ENCODE measurements at places on chromosomes 5 and 9.

- DNase-seq: no peak
Measured at GRCh38 chr5:145778144-145778900, 56.8 kb downstream of the PRELID2 start.

DNA sequence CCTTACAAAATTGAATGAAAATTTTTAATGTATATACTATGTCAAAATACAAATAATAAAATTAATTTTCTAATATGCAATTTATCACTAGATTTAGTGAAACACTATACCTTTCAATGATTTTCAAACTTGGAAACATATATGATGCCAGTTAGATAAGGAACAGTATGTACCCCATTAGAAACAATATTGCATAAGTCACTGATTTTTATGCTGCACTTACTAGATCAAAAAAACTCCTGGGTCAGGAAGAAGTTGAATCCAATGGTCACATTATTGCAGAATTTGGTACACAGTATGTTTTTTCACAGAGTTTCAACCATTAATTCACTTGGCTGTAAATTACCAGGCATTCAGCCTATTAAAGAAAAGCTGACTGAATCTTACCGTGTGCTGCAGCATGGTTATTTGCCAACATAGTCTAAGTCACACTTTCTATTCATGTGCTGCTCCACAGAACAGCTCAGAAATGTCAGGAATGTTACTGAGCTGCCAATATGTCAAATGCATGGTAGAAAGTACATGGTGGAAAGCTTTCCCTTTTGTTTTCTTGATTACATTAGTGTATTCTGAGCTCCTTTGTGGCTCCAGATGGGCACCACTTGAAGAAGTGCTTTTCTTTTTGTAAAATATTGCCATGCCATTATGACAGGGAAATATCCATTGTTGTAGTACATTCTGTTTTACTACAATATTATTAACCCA is 9.9 kb upstream of the PRR16 start:
- no peak for DNase-seq

- no peak for DNase-seq
Measured at GRCh38 chr5:131628990-131629389, 6.0 kb downstream of the RAPGEF6 start.

DNA sequence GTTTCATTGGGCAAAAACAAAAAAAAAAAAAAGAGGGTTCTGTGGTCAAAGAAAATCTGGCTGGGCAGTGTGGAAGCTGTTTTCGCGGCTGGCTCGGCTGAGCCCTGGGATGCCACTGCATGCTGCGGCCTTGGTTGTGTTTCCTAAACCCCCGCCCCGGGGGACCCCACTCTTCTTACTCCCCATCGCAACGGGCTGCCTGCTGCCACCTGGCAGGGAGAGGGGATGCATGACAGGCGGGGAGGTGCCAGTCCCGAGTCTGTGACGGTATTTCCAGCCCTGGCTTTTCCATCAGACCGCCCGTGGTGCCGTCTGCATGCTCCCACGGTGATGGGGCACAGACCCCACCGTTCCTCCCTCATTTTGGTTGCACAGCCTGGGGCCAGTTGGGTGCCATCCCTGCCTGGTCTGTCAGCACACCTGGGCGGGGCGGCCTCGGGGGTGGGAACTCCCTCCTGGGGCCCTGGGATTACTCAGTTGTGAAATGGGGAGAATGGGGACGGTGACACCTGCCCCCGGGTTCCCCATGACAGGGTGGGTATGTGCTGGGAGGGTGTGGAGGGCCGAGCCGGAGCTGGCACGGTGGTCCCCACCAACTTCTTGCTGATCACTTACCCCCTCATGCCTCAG is 101.0 kb downstream of the RXRA start:
- DNase-seq: no peak

GRCh38 chr5:178107756-178108310 is 5.5 kb upstream of the N4BP3 start:
- DNase-seq: no peak

DNA sequence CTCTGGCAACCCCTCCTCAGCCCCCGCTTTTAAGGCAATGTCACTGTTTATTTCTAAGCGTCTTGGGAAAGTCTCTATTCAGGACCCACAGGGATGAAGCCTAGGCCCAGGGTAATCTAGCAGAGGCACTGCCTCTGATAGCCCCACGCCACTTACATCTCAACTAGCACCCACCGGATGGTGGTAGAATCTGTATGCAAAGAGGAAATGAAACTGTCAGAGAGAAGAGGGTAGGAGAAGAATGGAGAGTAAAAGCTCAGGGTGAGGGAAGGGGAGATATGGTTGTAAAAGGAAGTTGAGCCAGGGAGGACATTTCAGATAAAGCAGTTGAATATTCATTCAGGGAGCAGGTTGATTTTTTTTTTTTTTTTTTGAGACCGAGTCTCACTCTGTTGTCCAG is 3.0 kb downstream of the FRRS1L start:
- no peak for DNase-seq

GRCh38 chr5:38551030-38552017 is 5.1 kb downstream of the LIFR start:
- DNase-seq: no peak

GRCh38 chr5:178238313-178238635 is 5.7 kb upstream of the PHYKPL start:
- DNase-seq: no peak

- no peak for DNase-seq
Measured at GRCh38 chr9:112520656-112521055, 34.0 kb downstream of the KIAA1958 start.

DNA sequence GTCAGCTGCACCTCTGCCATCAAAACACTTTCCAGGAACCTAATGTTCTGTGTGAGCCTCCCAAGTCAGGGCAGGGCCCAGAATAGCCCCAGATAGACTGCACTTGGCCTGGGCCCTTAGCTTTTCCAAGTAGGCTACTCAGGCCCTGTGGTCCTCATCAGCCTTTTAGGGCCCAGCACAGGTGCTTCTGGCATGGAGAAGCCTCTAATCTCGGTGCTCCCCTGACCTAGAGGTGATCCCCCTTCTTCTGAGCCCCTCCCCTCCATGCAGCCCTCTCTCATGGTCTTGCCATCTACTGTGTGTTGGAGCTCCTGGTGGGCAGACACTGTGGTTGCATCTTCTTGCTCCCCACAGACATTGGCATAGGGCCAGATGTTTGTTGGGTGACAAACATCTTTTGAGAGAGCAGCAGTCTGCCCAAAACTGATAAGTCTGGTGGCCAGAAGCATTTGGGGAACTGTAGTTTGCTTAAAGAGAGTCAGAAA is 28.1 kb downstream of the FRMPD1 start:
- DNase-seq: no peak

DNA sequence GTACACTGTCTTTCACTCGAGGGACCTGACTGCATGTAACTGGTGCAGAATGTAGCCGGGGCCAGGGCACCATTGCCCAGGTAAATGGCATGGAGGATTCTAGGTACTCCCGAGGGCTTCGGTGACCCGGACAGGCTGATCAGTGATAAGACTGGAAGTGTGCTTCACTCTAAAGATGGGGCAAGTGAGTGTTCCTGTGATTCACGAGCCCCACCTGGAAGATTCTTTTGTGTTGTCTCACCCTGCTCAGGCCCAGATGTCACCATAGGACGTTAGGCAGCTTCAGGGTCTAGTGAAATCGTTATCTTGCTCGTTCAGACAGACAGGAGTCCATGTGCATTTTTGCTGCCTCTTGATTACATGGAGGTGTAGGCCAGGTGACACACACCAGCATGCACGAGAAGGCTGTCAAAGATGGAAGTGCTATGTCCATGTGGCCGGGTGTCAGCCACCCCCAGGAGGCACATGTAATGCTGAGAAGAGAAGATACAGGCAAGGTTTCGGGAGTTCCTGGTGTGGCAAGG is 73.9 kb downstream of the WNK2 start:
- no peak for DNase-seq

GRCh38 chr5:159667286-159667685 is 249.0 kb upstream of the ADRA1B start:
- DNase-seq: no peak

DNA sequence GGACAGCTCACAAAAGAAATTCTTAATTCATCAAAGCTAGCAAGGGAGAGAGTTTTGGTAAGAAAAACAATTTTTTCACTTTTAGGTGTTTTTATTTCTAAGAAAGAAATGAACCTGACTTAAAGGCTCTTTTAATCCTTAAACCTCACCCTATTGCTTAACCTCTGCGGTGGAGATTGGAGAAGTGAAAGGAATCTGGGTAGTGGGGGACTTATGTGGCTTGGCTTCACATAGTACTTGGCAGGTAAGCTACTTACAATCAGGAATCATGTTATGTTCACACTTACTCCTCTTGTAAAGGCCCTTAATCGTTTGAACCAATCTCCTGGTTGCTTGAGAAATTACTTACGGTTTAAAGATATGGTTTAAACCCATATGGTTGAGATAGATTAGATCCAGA is 104.8 kb downstream of the ISOC1 start:
- DNase-seq: no peak

- no peak for DNase-seq
Measured at GRCh38 chr5:178069909-178070308, 43.4 kb upstream of the N4BP3 start.

DNA sequence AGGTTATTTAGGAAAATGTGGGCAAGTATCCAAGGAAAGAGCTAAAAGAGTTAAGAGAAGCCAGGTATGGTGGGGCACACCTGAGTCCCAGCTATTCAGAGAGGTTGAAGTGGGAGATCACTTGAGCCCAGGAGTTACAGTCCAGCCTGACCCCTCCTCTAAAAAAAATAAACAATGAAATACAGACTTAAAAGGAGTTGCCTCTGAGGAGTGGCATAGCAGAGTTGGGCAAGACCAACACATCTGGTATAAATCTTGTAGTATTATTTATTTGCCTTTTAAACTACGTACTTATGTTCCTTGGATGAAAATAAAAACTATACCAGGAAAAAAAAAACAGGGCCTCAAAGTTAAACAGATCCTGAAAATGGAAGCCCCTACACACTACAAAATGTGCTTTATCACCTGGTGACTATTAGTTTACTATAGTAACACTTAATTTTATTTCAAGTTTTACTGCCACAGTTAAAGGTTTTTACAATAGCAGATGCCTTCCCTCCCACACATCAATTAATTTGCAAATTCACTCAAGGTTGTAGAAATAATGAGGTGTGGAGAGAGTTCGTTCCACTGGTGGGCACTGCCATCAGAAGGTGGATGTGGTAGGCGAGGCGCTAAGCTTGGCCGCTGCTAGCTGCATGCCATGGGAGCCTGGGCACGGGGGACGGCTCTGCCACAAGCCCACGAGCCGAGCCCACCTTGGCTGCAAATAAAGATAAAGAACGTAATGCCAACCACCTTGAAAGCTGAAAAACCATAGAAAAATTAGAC is 48.0 kb downstream of the MED27 start:
- DNase-seq: no peak

All from right hindlimb (tissue), 1 donor.